ENCODE measurements at places on chromosomes 2 and 18.

GRCh38 chr18:41071826-41072225 is 883.2 kb upstream of the PIK3C3 start:
- DNase-seq, result no peak

- DNase-seq, result no peak
Measured at GRCh38 chr2:47735136-47735869, 47.6 kb upstream of the MSH6 start.

- no peak for DNase-seq
Measured at GRCh38 chr2:219726916-219727315, 99.5 kb downstream of the SLC4A3 start.

DNA sequence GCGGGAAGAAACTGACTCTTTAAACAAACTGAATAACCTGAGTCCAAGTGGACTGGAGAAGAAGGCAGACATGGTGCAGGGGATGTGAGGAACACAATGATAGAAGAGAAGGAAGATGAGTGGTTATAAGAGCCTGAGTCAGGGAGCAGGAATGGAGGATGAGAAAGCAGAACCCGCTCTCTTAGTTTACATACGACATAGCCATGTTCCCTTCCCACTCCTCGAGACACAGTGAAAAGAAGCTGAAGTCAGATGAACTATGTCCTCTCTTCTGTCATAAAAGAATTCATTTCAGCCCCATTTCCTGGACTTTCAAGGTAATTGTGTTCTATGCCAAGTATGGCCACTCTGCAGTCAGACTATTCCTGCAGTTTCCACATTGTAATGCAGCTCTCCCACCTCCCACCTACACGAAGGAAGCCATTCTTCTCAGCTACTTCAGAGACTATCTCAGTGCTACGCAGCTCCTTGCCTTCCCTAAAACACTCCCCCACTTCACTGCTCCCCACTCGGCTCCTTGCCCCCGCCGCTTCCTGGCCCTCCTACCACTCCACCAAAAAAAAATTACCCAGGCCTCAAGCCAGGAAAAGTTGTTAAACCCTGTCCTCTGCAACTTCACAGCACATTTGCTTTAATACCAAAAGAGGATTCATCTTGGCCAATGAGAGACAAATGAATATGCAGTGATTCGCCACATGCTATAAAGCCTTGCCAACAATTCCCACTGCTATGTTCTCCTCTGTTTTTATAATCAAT is 323.4 kb upstream of the EPHA4 start:
- DNase-seq, result no peak

GRCh38 chr2:232372231-232373208 is 6.0 kb upstream of the ALPP start:
- DNase-seq, result no peak

GRCh38 chr18:23966909-23967308 is 47.6 kb upstream of the TTC39C start:
- DNase-seq, result no peak

Measured in NCI-H1417 treated with DMSO at 0.1 percent for 48 hours (cell line).